ENCODE measurements at places on chromosomes 1 and 21. TPM values are rescaled to one million over a fixed set of nuclear protein-coding genes. Genes with fewer than 3 reads are reported as not detected.
A peak's percentile ranks its signal among the peaks of the same experiment; 100 is the strongest.

DNA sequence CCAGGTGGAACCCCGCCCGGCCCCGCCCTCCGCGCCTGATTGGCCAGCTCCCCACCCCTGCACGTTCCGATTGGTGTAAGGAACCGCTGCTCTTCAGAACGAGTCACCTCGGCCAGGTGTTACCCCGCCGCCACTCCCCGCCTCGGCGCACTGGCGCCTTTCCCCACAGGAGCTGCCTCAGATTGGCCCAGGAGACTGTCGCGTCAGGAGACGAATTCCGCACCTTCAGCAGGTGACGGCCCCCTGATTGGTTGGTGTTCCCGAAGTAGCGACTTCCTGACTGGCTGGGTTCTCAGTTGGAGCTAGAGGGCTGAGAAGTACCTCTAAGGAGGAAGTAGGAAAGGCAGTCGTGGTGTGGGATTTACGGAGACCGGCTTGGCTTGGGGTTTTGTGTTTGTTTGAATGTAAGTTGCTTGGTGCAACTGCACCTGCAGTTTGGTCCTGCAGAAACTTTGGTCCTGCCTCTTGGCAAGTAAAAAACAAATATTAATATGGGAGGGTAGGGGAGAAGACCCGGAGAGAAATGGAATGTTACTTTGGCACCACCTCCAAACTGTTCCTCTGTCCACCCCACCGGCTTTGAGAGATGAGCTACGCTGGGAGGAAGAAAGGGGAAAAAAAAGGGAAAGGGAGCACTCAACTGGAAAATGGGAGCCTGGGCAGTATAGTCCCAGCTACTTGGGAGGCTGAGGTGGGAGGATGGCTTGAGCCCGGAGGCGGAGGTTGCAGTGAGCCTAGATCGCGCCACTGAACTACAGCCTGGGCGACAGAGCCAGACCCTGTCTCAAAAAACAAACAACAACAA lies 415 bp upstream of the F11R start:
- H3K4me1 ChIP-seq, result peaks cover 58% of the 10 kb centered on the region
- H3K36me3 ChIP-seq, result peaks cover 9% of the 10 kb centered on the region
- peak overlapping the region; percentile 70 for H3K27ac ChIP-seq

GRCh38 chr1:53110370-53111072 lies 31.9 kb downstream of the SLC1A7 start:
- peak overlapping the region; percentile 20 for H3K4me3 ChIP-seq
- peak; percentile 24 for DNase-seq

BPNT1 gene
- total RNA-seq, result 34.2 TPM

FAM72B gene
- 58.1 TPM for total RNA-seq

GRCh38 chr1:212595787-212596714 lies 12.5 kb upstream of the ATF3 start:
- peaks cover 45% of the 10 kb centered on the region for H3K4me1 ChIP-seq
- peaks cover 15% of the 10 kb centered on the region for H3K27me3 ChIP-seq
- H3K27ac ChIP-seq, result peak overlapping the region; percentile 97
- H3K4me3 ChIP-seq, result peak overlapping the region; percentile 86

CLCA4 gene
- not detected for total RNA-seq

GRCh38 chr21:38768471-38769063 lies 37.2 kb upstream of the ETS2 start:
- H3K27me3 ChIP-seq, result no peaks in the 10 kb centered on the region
- peak overlapping the region; percentile 98 for H3K27ac ChIP-seq
- peak overlapping the region; percentile 74 for H3K4me3 ChIP-seq
- H3K36me3 ChIP-seq, result peaks cover 15% of the 10 kb centered on the region
- peaks cover 86% of the 10 kb centered on the region for H3K4me1 ChIP-seq

DNA sequence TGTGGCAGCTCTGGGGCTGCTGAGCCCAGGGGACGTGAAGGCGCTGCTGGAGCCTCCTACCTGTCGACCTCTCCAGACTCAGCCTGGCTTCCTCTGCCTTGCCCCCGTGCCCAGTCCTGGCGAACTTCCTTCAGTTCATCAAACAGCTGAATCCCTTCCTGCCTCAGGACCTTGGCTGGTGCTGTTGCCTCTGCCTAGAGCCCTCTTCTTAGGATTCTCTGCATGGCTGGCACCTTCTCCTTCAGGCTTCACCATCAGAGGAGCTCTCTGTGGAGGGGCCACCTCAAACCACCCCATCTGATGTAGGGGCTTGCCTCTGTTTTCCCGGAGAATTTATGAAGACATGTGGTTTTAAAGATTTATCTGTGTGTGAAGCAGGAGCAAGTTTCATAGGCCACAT lies 23.4 kb upstream of the ATF3 start:
- H3K36me3 ChIP-seq, result no peaks in the 10 kb centered on the region
- H3K27me3 ChIP-seq, result peaks cover 43% of the 10 kb centered on the region
- H3K4me1 ChIP-seq, result no peaks in the 10 kb centered on the region
- no peak overlapping the region for H3K4me3 ChIP-seq
- no peak overlapping the region for H3K27ac ChIP-seq
- no peak for DNase-seq

- H3K27me3 ChIP-seq, result no peaks in the 10 kb centered on the region
- no peak overlapping the region for H3K4me3 ChIP-seq
- H3K4me1 ChIP-seq, result no peaks in the 10 kb centered on the region
- no peak overlapping the region for H3K27ac ChIP-seq
- DNase-seq, result no peak
- H3K36me3 ChIP-seq, result peaks cover 2% of the 10 kb centered on the region
Observed at GRCh38 chr1:245776694-245777332, 622.0 kb downstream of the KIF26B start.

KRTAP11-1 gene
- total RNA-seq, result not detected

- peaks cover 8% of the 10 kb centered on the region for H3K27me3 ChIP-seq
- no peak for DNase-seq
- H3K4me1 ChIP-seq, result no peaks in the 10 kb centered on the region
Observed at GRCh38 chr1:50038237-50038809, 14.6 kb upstream of the AGBL4 start.

- no peak for DNase-seq
- no peaks in the 10 kb centered on the region for H3K27me3 ChIP-seq
- H3K36me3 ChIP-seq, result peaks cover 14% of the 10 kb centered on the region
- peaks cover 25% of the 10 kb centered on the region for H3K4me1 ChIP-seq
Observed at GRCh38 chr21:43956670-43957035, 55.5 kb upstream of the TRAPPC10 start.

GRCh38 chr1:7562729-7563605 lies 208.1 kb upstream of the VAMP3 start:
- H3K4me1 ChIP-seq, result no peaks in the 10 kb centered on the region
- H3K27ac ChIP-seq, result no peak overlapping the region
- DNase-seq, result no peak
- no peaks in the 10 kb centered on the region for H3K36me3 ChIP-seq
- peaks cover 7% of the 10 kb centered on the region for H3K27me3 ChIP-seq

TATDN3 gene
- total RNA-seq, result 18.2 TPM

GRCh38 chr1:164842870-164843269 lies 283.9 kb downstream of the PBX1 start:
- DNase-seq, result no peak
- no peak overlapping the region for H3K4me3 ChIP-seq
- H3K27me3 ChIP-seq, result no peaks in the 10 kb centered on the region
- no peak overlapping the region for H3K27ac ChIP-seq
- no peaks in the 10 kb centered on the region for H3K36me3 ChIP-seq

KCNQ4 gene
- 0.60 TPM for total RNA-seq

PLA2G2F gene
- total RNA-seq, result not detected

Data from activated T-cell treated with anti-CD3 and anti-CD28 coated beads, Interleukin-2, amount 50 U/mL, for 72 hours (primary cell).